ENCODE measurements at places on chromosomes 1 and 21. TPM values are rescaled to one million over a fixed set of nuclear protein-coding genes. Genes with fewer than 3 reads are reported as not detected.

GRCh38 chr1:195951313-195951712 lies 656.9 kb downstream of the KCNT2 start:
- H3K27me3 ChIP-seq, result no peaks in the 10 kb centered on the region
- no peak for DNase-seq
- no peaks in the 10 kb centered on the region for H3K4me1 ChIP-seq
- H3K27ac ChIP-seq, result no peak overlapping the region
- H3K36me3 ChIP-seq, result no peaks in the 10 kb centered on the region

GRCh38 chr1:180027949-180028445 lies 73.4 kb downstream of the CEP350 start:
- H3K4me1 ChIP-seq, result no peaks in the 10 kb centered on the region
- H3K36me3 ChIP-seq, result peaks cover 11% of the 10 kb centered on the region
- no peaks in the 10 kb centered on the region for H3K27me3 ChIP-seq
- no peak overlapping the region for H3K4me3 ChIP-seq

- no peaks in the 10 kb centered on the region for H3K36me3 ChIP-seq
- no peak for DNase-seq
- H3K27me3 ChIP-seq, result no peaks in the 10 kb centered on the region
- H3K4me1 ChIP-seq, result no peaks in the 10 kb centered on the region
- no peak overlapping the region for H3K4me3 ChIP-seq
Measured at GRCh38 chr1:7225711-7226505, 440.7 kb downstream of the CAMTA1 start.

ACP6 gene
- 17.7 TPM for total RNA-seq

ST6GALNAC3 gene
- total RNA-seq, result 19.0 TPM

Data from H1 (cell line).